ENCODE measurements at places on chromosomes 5 and 9. TPM values are rescaled to one million over a fixed set of nuclear protein-coding genes. Genes with fewer than 3 reads are reported as not detected.

DNA sequence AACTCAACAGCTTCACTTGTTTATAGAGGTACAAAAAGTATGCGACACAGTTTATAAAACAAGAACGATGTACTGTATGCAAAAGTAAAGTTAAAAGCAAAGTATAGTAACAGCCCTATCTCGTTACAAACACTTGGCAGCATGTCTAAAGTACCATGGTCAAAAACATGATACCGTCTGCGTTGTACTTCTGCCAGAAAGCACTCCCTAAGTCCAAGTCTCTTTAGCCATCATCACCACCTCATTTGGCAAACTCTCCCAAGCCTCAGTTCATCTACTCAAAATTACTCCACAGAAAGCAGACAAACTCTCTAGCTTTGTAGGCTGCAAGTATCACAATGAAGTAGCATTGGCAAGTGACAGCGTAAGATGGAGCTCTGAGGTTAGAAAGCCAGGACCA lies 73.4 kb downstream of the NFIB start:
- no peaks in the 10 kb centered on the region for H3K4me1 ChIP-seq
- H3K36me3 ChIP-seq, result no peaks in the 10 kb centered on the region
- H3K27me3 ChIP-seq, result peaks cover 5% of the 10 kb centered on the region
- H3K27ac ChIP-seq, result no peak overlapping the region
- no peak overlapping the region for H3K4me3 ChIP-seq
- DNase-seq, result no peak

DNA sequence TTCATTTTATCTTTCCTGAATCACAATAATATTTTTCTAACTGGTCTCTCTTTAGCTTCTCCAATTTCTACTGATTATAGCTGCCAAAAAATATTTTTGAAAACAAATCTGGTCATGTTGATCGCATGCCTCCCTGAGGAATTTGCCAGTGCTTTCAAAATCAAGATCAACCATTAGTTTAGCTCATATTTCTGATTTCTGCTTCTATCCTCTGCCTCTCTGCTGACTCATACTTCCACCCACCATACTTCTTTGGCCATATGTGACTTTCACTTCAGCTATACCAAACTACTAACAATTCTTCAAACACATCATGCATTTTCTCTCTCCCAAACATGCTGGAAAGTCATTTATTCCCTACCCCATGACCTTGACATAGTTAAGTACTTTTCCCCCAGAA lies 636.5 kb downstream of the TLE1 start:
- no peaks in the 10 kb centered on the region for H3K36me3 ChIP-seq
- no peak for DNase-seq
- no peak overlapping the region for H3K27ac ChIP-seq
- H3K4me3 ChIP-seq, result no peak overlapping the region

GRCh38 chr5:102654559-102655349 lies 100.4 kb upstream of the PAM start:
- no peaks in the 10 kb centered on the region for H3K36me3 ChIP-seq
- no peaks in the 10 kb centered on the region for H3K4me1 ChIP-seq
- no peaks in the 10 kb centered on the region for H3K27me3 ChIP-seq
- no peak for DNase-seq
- no peak overlapping the region for H3K4me3 ChIP-seq

Gene ITGA2
- not detected for total RNA-seq

Gene HAPLN1
- total RNA-seq, result not detected

Gene SYNPO
- total RNA-seq, result 0.71 TPM
